ENCODE measurements at places on chromosomes 5 and 9.
A peak's percentile ranks its signal among the peaks of the same experiment; 100 is the strongest.

DNA sequence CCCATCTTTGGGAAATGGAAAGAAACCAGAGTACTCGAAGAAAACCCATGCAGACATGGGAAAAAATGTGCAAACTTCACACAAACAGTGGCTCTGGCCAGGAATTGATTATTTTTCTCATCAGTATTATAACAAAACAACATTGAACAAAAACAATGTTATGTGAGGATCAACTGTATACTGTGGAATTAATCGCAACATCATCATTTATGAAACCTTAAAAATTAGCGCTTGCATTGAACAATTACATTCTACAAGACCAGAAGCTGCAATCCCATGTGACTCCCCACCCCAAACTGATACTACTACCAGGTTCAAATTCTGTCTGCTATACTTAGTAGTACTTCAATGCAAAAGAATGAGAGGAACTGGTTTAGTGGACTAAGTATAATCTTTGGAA, 390.7 kb upstream of the PIK3R1 start:
- no peak for DNase-seq

DNA sequence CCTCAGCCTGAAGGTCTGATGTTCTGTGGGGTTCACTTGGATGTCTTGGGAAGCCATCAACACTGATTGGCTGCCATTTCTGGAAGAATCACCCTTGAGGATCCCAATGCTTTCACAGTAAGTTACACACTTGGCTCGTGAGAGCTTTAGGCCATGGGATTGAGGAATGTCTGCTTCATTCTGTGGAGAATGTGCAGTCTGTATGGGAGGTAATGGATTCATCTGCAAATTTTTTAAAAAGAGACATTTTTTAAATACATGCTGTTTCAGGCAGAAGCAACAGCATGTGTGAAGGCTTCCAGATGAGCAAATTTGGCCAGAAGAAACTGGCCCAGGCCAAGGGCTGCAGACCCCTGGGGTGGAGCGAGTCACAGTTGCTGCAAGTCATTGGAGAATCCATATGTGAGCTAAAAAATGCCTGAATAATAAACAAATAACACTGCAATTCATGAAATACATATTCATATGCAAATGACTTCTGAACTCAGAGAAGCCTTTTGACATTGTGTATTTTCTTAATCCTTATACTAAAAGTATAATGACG, 146.3 kb upstream of the RASEF start:
- no peak for DNase-seq

DNA sequence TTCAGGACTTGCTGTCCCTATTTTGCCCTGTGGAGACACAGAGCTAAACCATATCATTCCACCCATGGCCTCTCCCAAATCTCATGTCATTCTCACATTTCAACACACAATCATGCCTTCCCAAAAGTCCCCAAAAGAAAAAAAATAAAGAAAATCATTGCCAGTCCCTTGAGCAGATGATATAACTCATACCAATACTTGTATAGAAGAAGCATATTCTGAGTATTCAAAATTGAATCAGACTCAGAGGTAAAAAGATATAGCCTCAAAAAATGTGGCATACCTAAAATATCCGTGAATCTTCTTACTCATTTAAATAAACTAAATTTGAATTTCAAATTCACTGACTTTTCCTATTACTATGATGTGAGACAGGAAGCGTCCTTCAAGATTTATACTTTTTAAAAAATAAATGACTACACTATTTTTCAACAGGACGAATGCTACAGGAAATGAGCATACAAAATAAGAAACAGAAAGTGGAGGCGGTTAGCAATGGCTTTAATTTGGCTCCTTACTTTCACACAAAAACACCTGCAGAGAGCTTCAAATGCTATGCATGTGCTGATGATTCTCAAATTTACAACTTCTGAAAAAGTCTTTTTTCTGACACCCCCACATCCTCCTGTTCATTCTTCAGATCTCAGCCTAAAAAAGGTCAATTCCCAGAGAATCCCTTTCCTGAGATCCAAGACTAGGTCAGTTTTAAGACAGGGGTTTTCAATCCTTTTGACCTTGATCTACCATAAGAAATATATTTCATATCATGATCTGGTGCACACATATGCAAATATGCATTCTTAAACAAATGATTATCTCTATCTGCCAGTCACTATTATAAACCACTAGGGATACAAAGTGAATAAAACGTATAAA, 39.6 kb upstream of the DMXL1 start:
- no peak for DNase-seq

DNA sequence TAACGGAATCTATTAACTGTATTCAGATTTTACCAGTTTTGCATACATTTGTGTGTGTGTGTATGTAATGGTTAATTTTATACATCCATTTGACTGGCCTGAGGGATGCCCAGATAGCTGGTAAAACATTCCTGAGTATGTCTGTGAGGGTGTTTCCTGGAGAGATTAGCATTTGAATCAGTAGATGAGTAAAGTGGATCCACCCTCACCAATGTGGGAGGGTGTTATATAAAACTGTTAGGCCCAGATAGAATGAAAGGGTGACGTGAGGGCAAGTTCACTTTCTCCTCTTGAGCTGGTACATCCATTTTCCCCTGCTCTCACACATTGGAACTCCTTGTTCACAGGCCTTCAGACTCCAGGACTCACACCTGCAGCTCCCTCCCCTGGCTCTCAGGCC, 88.7 kb downstream of the EMB start:
- no peak for DNase-seq

- DNase-seq: no peak
These were observed 497.0 kb downstream of the RAB3C start for GRCh38 chr5:59079622-59080620.

- no peak for DNase-seq
These were observed 15.9 kb upstream of the CLINT1 start for GRCh38 chr5:157874861-157875260.

DNA sequence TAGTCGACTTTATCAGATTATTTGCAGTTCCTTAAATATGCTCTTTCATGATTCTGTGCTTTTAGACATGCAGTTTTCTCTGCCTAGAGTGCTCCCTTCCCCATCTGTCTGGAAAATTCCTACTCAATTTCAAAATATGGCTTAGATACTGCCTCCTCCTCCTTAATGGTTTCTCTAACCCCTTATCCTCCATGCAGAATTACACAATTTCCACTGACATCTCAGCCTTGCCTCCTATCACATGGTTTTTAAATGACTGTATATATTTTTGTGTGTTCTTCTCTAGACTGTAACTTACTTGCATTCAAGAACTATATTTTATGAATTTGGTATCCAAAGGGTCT, 85.2 kb downstream of the SLC44A1 start:
- DNase-seq: no peak

- DNase-seq: no peak
These were observed 1.2 kb downstream of the MAP1B start for GRCh38 chr5:72108202-72109061.

GRCh38 chr9:129459547-129460322, 161.2 kb downstream of the C9orf50 start:
- no peak for DNase-seq

DNA sequence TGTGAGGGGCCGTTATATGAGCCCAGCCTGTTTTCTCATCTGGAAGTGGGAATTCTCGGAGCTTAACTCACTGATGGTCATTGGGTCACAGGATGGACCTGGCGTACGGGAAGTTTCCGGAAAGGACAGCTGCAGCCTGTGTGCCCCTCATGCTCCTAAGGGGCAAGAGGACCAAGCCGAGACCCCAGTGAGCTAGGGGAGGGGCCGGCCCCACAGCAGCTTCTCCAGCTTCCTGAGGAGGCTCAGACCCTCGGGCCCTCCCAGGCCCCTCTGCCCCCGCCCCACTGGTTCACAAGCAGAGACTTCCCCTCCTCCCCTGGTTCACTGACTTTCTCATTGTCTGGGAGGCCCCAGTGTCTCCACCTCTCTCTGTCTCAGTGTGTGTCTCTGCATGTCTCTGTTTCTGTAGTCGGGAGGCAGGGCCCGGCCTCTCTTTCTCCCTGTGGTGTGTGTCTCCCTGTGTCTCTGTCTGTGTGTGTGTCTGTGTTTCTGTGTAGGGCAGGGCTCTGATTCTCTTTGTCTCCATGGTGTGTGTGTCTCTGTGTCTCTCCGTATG, 32.3 kb upstream of the FIBCD1 start:
- DNase-seq: no peak

GRCh38 chr5:161471211-161471950, 75.1 kb downstream of the GABRB2 start:
- no peak for DNase-seq

- no peak for DNase-seq
These were observed 22.1 kb upstream of the TPD52L3 start for GRCh38 chr9:6305954-6306563.

DNA sequence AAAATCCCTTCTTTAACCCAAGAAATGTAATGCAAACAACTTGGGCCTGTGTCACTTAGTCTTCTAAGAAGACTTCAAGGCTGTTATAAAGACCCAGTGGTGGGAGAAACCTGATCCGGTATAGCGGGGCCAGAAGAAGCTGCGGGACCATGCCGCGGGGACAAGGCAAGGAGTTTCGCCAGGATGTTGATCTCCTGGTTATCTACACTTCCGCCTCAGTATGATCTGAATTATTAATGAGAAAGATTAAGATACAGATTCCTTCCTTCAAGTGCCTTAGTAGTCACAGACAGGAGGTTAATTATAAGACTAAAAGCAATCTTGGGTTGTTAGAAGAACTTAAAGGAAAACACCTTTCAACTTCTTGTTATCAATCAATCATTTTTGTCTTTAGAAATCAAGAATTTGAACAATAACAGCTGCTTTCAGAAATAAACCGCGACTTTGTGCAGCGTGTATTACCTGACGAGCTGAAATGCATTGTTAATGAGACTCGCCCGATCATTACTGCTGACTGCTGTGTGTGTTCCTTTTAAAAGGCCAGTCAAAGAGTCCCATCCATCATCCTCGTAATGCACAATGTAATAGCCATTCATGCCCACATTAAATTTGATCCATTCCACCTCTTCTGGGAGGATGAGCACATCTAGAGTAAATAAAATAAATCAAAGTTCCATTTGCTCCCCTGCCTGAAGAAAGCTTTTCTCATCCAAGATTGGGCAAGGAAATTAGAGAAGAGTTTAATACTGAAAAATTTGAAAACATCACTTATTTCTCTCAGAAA, 22.2 kb downstream of the ERAP1 start:
- no peak for DNase-seq

DNA sequence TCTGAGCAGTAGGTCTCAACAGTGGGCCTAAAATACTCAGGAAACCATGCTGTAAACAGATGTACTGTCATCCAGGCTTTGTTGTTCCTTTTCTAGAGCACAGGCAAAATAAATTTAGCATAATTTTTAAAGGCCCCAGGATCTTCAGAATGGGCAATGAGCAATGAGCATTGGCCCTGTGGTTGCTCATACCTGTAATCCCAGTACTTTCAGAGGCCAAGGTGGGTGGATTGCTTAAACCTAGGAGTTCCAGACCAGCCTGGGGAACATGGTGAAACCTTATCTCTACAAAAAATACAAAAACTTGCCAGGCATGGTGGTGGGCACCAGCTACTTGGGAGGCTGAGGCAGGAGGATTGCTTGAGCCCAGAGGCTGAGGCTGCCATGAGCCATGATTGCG, 13.5 kb upstream of the PCBD2 start:
- no peak for DNase-seq

DNA sequence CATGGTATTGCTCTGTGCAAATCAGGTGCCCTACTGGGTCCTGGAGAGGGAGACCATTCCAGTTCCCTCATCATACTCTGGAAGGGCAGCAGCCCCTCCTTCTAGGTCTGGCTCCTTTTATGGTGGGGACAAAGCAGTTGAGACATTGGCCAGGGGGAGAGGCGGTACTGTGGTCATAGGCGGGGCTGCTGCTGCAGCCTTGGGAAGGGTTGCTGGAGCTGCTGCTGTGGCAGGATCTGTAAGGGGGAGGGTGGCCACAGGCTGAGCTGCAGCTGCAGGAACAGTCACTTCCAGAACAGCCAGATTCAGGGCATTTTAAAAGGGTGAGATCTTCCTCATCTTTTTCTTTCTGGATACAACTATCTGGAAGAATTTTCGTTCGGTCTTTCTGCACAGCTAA, 233.0 kb upstream of the SGCD start:
- DNase-seq: no peak

DNA sequence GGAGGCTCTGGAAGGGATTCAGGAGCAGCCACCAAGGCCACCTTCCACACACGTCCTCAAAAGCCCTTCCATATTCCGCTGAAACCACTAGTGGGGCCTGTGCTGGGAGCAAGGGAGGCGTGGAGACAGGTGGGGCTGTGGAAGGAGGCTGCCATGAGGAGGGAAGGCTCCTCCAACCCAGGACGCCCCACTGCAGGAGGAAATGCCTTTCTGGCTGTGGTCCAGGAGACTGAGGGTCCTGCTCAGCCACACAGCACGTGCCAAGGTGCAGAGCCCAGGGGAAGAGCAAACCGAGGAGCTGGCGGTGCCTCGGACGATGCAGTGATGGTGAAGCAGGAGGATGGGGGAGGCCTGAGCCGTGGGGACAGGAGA, 49.5 kb downstream of the ADAMTS2 start:
- DNase-seq: peak; percentile 10

DNA sequence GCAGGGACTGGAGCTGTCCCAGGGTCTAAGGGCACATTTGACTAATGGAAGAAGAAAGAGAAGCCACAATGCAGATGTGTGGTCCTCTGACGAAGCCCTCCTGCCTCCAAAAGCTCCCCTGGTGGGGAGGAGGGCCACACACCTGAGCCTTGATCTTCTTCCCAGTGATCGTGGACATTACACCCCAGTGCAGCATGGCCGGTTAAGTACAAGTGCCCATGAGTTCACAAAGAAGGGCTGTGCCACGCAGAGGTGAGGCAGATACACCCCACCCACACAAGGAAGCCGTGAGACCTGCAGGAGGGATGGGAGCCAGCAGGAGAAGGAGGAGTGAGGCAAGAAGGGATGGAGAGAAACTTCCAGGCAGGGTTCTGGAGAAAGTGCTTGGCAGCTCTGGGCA, 199.0 kb upstream of the MVB12B start:
- no peak for DNase-seq

DNA sequence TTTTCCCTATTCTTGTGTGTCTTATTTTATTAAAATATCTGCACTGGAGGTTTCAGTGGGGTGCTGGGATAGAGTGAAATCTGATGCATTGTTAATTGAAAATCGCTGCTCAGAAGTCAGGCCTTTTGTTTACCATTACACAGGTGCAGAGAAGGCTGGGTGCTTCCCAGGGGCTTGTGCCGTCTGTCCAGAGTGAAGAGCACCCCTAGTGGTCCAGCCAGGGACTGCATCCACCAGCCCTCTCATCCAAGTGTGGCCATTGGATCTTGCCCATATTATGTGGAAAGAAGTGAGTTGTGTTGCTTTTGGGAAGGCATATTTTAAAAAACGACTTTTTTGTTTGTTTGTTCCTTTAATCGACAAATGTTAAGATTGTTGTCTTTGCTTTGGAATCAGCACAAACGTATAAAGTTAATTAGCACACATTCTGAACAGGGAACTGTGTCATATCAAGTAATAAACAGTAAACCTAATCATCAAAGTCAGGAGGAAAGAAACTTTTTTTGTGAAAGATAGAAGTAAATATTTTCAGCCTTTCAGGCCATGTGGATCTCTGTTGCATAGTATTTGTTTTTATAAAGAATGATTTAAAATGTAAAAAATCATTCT, 315.6 kb downstream of the MTRR start:
- DNase-seq: no peak

- DNase-seq: no peak
These were observed 36.6 kb upstream of the RAPGEF1 start for GRCh38 chr9:131776473-131776872.

Measured in right lobe of liver (tissue), 6 donors.